ENCODE measurements at places on chromosomes 3 and 15.

GRCh38 chr3:142356818-142357217 lies 91.0 kb downstream of the XRN1 start:
- H3K4me3 ChIP-seq: no peak overlapping the region
- H3K4me1 ChIP-seq: no peaks in the 10 kb centered on the region
- H3K27me3 ChIP-seq: no peaks in the 10 kb centered on the region
- H3K27ac ChIP-seq: no peak overlapping the region
- no peak for DNase-seq

- DNase-seq: peak; percentile 68
- no peak overlapping the region for H3K27ac ChIP-seq
- no peaks in the 10 kb centered on the region for H3K4me1 ChIP-seq
- H3K27me3 ChIP-seq: no peaks in the 10 kb centered on the region
- no peak overlapping the region for H3K4me3 ChIP-seq
Measured at GRCh38 chr15:85044251-85044853, 62.7 kb downstream of the PDE8A start.

DNA sequence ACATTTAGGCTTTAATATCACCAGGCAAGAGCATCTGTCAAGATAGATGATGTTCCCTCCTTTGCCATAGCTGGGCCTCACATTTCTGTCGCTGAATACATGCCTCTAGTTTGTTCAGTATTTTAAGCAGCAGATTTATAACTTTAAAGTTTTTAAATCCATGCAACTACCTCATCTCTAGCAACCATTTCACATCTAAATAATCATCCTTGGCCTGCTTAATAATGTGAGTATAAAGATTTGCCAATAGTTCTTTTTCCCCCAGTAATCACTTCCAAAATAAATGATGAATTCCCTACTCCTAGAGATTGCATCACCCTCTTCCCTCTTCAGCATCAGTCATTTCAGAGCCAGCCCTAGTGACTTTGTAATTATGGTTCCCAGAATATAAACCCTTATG lies 36.2 kb upstream of the FILIP1L start:
- H3K4me3 ChIP-seq: no peak overlapping the region
- peaks cover 28% of the 10 kb centered on the region for H3K4me1 ChIP-seq
- H3K36me3 ChIP-seq: no peaks in the 10 kb centered on the region
- H3K27me3 ChIP-seq: no peaks in the 10 kb centered on the region
- DNase-seq: no peak
- H3K27ac ChIP-seq: peak overlapping the region; percentile 92

GRCh38 chr3:196639483-196640296 lies at the start of gene NRROS:
TSS of gene NRROS (plus strand) at chr3:196639694. CDS start at chr3:196654540, 14,846 bp downstream.
- peak; percentile 46 for DNase-seq
- no peaks in the 10 kb centered on the region for H3K36me3 ChIP-seq
- H3K4me3 ChIP-seq: peak within 1 kb of the TSS; percentile 46
- peaks cover 4% of the 10 kb centered on the region for H3K27me3 ChIP-seq

DNA sequence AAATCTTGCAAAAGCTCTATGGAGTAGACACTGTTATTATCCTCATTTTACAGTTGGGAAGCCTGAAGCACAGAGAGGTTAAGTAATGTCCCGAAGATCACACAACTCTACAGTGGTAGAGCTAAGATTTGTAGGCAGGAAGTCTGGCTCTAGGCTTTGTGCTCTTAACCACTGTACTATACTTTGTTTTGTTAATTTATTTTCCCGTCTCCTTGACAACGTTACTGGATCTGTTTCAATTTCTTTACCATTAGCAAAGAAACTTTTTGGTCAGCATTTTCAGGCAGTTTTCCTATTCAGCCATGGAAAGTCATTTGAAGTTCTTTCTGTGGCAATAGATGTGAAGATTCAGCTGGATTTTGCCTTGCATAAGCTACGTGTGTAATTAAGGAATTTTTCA lies 51.7 kb downstream of the OTOL1 start:
- no peaks in the 10 kb centered on the region for H3K36me3 ChIP-seq
- H3K27me3 ChIP-seq: no peaks in the 10 kb centered on the region
- H3K4me3 ChIP-seq: no peak overlapping the region
- H3K4me1 ChIP-seq: no peaks in the 10 kb centered on the region
- DNase-seq: no peak

GRCh38 chr3:108322352-108322751 lies 26.0 kb downstream of the HHLA2 start:
- no peak for DNase-seq
- no peaks in the 10 kb centered on the region for H3K4me1 ChIP-seq
- H3K36me3 ChIP-seq: no peaks in the 10 kb centered on the region
- no peak overlapping the region for H3K4me3 ChIP-seq
- no peak overlapping the region for H3K27ac ChIP-seq
- H3K27me3 ChIP-seq: no peaks in the 10 kb centered on the region

DNA sequence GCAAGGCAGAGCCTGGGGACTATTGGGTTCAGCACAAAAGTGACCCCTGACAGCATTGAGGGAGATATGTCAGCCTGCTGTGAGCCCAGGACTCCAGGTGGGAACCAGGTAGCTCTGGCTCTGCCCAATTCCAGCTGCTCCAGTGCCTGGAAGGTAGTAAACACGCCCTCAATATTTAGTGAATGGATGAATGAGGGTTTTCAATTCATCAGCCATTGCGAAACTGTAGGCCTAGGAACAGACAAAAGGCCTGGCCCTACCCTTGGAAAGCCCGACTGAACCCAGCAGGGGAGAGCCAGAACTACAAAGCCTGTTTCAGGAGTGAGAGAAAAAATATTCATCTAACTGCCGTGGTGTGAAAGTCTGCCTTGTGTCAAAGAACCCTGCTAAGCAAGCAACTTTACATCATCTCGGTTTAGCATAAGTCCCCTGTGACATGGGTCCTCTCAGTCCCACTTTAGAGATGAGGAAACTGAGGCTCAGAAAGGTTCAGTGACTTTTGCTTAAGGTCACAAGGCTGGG lies 8.1 kb upstream of the CSK start:
- no peaks in the 10 kb centered on the region for H3K4me1 ChIP-seq
- no peak overlapping the region for H3K4me3 ChIP-seq
- H3K36me3 ChIP-seq: no peaks in the 10 kb centered on the region
- DNase-seq: no peak

DNA sequence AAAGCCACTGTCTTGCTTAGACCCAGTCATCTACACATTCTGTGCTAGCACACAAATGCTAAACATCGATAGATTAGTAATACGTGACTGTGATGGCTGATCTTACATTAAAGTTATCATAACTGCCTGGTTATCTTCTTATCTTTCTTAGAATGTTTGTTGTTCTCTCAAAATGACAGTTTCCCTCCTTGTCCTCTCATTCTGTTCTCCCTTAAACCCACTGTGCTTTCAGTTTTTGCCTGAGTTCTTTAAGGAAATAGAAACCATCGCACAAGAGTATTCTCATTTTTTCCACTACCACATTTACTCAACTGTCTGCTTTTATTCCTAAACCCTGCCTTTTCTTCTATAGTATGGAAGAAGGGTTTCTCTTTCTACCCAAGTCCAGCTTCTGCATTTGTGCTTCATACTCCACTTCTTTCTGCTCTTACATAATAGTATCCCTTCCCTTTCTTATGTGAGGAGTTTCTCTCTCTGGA lies 17.1 kb downstream of the STX19 start:
- DNase-seq: no peak
- H3K36me3 ChIP-seq: no peaks in the 10 kb centered on the region
- no peaks in the 10 kb centered on the region for H3K4me1 ChIP-seq
- no peak overlapping the region for H3K27ac ChIP-seq
- no peaks in the 10 kb centered on the region for H3K27me3 ChIP-seq

DNA sequence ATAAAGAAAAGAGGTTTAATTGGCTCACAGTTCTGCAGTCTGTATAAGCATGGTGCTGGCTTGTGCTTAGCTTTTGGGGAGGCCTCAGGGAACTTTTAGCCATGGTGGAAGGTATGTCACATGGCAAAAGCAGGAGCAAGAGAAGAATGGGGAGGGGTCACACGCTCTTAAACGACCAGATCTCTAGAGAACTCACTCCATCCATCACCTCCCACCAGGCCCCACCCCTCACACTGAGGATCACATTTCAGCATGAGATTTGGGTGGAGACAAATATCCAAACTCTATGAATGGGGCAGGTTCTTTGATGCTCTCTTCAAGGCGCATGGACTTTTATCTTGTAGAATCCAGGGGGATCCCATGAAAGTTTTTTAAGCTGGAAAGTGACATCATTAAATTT lies 75.7 kb downstream of the ITPR1 start:
- H3K27me3 ChIP-seq: no peaks in the 10 kb centered on the region
- no peaks in the 10 kb centered on the region for H3K4me1 ChIP-seq
- no peaks in the 10 kb centered on the region for H3K36me3 ChIP-seq
- no peak for DNase-seq
- H3K4me3 ChIP-seq: no peak overlapping the region

GRCh38 chr3:30964612-30965011 lies 70.2 kb upstream of the GADL1 start:
- no peak overlapping the region for H3K4me3 ChIP-seq
- H3K27me3 ChIP-seq: no peaks in the 10 kb centered on the region
- H3K27ac ChIP-seq: no peak overlapping the region
- H3K36me3 ChIP-seq: no peaks in the 10 kb centered on the region
- no peak for DNase-seq

- H3K4me1 ChIP-seq: peaks cover 28% of the 10 kb centered on the region
- H3K27ac ChIP-seq: no peak overlapping the region
- DNase-seq: no peak
Measured at GRCh38 chr3:177146646-177147045, 50.6 kb downstream of the TBL1XR1 start.

DNA sequence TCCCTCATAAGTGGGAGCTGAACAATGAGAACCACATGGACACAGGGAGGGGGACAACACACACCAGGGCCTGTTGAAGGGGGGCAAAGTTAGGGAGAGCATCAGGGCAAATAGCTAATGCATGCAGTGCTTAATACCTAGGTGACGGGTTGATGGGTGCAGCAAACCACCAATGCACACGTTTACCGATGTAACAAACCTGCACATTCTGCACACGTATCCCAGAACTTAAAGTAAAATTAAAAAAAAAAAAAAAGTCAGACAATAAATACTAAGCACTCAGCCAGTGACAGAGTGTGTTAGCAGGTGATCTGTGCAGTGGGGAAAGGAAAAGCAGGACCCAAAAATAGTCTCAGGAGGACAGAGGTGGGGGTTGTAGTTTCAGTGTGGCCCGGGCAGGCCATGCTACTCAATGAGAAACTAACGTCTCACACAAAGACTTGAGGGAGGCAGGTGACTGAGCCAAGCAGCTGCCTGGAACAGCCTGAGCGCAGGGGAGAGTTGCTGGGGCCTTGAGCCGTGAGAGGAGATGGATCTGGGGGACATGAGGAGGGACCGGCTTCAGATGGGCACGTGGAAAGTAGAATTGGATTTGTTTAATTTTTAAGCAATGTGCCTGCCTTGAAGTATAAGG lies 18.4 kb downstream of the ANKDD1A start:
- H3K36me3 ChIP-seq: peaks cover 51% of the 10 kb centered on the region
- H3K27ac ChIP-seq: no peak overlapping the region
- H3K27me3 ChIP-seq: no peaks in the 10 kb centered on the region
- no peaks in the 10 kb centered on the region for H3K4me1 ChIP-seq
- H3K4me3 ChIP-seq: no peak overlapping the region

GRCh38 chr3:16411441-16411840 lies 102.1 kb downstream of the RFTN1 start:
- no peaks in the 10 kb centered on the region for H3K4me1 ChIP-seq
- H3K4me3 ChIP-seq: no peak overlapping the region
- peaks cover 6% of the 10 kb centered on the region for H3K36me3 ChIP-seq
- no peaks in the 10 kb centered on the region for H3K27me3 ChIP-seq
- no peak for DNase-seq

GRCh38 chr3:161672478-161672877 lies 175.9 kb downstream of the OTOL1 start:
- no peaks in the 10 kb centered on the region for H3K27me3 ChIP-seq
- no peaks in the 10 kb centered on the region for H3K36me3 ChIP-seq
- H3K27ac ChIP-seq: no peak overlapping the region
- H3K4me3 ChIP-seq: no peak overlapping the region

- H3K36me3 ChIP-seq: no peaks in the 10 kb centered on the region
- no peaks in the 10 kb centered on the region for H3K4me1 ChIP-seq
- DNase-seq: peak; percentile 69
- no peaks in the 10 kb centered on the region for H3K27me3 ChIP-seq
- H3K4me3 ChIP-seq: peak overlapping the region; percentile 70
Measured at GRCh38 chr3:169241991-169242707, 421.4 kb downstream of the MECOM start.

DNA sequence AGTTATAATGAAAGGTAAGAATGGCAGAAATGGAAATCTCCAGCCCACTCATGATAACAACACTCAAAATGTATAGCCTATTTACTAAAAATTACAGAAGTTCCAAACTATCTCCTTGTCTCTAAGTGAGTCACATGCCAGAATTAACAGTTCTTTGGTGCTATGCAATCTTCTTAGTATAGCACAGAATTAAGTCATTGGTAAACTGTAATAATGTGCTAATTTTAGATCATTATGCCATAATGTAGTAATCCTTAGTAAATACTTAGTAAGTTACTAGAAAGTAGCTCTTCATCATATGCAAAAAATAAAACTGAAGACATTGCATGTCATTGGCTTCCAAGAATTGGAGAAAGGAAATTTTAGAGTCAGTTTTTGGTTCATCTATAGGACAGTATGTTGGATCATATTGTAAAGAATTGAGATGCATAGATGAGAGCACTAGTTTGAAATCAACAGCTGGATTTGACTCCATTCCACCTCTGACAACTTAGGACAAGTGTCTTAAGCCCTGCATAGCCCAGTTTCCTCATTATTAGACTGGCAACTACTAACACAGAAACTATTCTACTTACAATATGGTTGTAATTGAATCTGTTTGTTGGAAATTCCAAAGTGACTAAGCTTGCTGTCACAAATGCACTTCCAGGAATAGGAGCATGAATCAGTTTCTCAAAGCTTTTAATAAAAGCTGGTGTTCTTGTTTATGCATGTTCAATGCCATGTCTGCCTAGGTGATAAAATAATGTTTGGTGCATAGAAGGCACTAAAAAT lies 40.1 kb upstream of the CD47 start:
- H3K27ac ChIP-seq: no peak overlapping the region
- DNase-seq: no peak
- H3K27me3 ChIP-seq: no peaks in the 10 kb centered on the region
- no peaks in the 10 kb centered on the region for H3K36me3 ChIP-seq
- H3K4me1 ChIP-seq: no peaks in the 10 kb centered on the region
- no peak overlapping the region for H3K4me3 ChIP-seq

DNA sequence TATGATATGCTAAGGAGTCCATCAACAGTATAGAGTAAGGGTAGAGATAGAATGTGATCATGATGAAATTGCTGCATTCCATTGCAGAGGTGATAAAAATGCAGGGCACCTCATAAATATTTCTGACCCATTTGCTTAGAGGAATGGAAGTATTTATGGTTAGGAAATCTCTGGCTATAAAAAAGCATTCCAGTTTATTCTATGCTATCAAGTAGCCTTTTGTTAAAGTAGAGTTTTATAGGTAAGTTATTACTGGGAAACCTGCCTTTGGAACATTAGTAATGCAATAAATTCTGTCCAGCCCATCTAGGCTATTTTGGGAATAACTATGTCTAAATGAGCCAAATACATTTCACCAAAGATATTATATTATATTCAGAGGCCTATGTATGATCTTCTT lies 19.8 kb upstream of the STRIT1 start:
- DNase-seq: no peak
- H3K4me1 ChIP-seq: no peaks in the 10 kb centered on the region
- H3K27ac ChIP-seq: no peak overlapping the region
- no peak overlapping the region for H3K4me3 ChIP-seq

Data from ascending aorta (tissue), 2 donors.